Heart right ventricle (tissue), 16 donors: ENCODE measurements at places on chromosomes 5 and 9. TPM values are rescaled to one million over a fixed set of nuclear protein-coding genes. Genes with fewer than 3 reads are reported as not detected.
A peak's percentile ranks its signal among the peaks of the same experiment; 100 is the strongest.

- no peak for DNase-seq
These were observed 193.6 kb upstream of the DAB2 start for GRCh38 chr5:39618391-39618790.

GRCh38 chr5:54315736-54316528 is 5.6 kb upstream of the ARL15 start:
- no peak for DNase-seq

The LCN9 gene
- total RNA-seq: not detected

- DNase-seq: peak; percentile 40
These were observed 51.2 kb upstream of the TESK1 start for GRCh38 chr9:35553670-35554543.

DNA sequence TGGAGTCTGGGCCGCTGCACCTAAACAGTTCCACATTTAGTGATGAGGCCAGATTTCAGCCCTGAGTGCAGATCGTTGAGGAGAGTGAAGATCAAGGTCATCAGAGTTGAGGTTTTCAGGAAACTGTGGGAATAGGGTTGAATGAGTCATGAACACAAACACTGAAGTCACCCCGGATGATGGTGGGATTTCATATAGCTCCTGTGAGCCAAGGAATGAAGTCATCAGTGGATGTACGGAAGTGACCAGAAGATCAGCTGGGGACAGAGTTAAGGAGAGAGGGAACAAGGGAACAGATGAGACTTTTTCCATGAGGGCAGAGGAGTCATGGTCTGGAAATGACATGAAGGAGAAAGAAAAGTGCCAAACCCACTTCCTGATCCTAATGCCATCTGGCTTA is 36.5 kb downstream of the PALM2AKAP2 start:
- DNase-seq: no peak

DNA sequence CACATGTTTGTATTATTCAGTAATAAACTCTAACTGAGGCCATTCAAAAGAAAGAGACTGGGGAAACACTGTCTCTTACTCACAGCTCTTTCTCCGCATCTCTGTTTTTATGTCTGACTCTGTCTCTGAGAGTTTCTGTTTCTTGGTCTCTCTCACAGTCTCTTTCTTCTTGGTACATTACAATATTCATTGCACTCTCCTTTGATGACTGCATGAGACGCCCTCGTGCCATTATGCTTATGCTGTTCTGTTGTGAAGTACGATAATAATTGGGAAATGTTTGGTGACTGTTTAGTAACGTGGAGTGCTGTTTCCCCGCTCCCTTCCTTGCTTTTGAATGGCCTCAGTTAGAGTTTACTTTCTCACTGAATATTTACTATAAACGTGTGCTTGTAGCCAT is 25.3 kb upstream of the TLX3 start:
- DNase-seq: no peak

The FNIP1 gene
- total RNA-seq: 28.5 TPM

DNA sequence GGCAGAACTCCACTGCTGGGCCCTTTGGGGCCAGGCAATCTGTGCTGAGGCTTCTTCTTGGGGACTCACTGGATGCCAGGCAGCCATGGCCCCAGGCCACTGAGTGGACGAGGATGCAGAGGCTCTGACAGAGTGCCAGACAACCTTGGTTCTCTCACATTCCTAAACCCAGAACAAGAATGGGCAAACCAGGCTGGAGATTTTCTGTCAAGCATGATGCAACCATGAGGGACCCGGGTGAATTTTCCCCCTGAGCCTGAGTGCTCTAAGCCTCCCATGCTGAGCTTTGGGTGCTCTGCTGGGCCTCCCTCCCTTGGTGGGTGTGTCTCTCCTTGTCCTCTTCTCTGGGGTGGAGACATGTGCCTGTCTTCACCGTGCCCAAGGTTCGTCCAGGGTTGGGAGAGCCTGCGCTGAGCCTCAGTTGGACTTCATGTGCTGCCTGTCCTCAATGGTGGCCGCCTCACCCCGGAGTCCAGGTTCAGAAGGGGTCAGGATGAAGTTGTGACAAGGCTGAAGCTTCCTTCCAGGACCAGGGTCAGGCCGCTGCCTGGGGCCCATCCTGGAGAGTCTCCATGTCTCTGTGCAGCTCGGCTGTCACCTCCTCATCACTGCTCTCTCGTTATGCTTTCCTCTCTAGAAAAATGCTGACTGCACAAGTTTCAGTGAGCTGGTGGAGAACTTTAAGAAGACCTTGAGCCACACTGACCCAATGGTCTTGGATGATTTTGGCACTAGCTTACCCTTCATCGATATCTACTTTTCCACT is 24.1 kb downstream of the PITX1 start:
- DNase-seq: no peak

The TMEM174 gene
- not detected for total RNA-seq
